ENCODE measurements at places on chromosomes 6 and 20.

DNA sequence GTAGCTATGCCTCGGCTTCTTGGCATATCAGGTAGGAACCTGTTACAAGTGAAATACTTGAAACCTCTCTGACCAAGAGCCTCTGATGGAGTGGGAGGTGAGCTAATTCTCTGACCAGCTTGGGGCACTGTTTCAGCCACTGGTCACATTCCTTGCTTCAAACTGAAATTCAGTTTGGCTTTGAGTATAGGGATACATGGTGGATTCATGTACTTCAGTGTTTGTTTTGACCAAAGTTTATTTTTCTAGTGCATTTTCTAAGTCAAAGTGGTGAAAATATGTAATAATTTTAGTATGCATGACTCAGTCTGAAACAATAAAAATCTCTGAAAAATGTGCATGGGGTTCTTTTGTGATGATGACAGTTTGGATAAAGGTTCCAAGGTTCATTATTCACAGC lies 18.6 kb downstream of the TTPAL start:
- DNase-seq: no peak

DNA sequence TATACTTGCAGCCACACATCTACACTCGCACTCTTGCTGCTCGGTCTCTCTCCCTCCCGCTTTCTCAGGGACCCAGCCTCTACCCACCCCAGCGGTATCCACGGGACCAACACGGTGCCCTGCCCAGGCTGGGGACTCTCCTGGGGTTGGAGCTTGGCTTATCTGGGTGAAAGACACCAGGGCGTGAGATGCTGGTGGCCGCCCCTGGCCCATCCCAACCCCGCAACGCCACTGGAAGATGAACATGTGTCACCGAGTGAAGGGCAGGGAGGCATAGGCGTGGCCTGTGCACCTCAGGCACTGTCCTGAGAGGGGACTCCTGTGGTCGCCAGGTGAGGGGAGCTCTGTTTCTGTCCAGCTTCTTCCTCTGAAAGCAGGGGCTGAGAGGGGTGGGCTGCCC lies 47.4 kb downstream of the NINL start:
- no peak for DNase-seq

DNA sequence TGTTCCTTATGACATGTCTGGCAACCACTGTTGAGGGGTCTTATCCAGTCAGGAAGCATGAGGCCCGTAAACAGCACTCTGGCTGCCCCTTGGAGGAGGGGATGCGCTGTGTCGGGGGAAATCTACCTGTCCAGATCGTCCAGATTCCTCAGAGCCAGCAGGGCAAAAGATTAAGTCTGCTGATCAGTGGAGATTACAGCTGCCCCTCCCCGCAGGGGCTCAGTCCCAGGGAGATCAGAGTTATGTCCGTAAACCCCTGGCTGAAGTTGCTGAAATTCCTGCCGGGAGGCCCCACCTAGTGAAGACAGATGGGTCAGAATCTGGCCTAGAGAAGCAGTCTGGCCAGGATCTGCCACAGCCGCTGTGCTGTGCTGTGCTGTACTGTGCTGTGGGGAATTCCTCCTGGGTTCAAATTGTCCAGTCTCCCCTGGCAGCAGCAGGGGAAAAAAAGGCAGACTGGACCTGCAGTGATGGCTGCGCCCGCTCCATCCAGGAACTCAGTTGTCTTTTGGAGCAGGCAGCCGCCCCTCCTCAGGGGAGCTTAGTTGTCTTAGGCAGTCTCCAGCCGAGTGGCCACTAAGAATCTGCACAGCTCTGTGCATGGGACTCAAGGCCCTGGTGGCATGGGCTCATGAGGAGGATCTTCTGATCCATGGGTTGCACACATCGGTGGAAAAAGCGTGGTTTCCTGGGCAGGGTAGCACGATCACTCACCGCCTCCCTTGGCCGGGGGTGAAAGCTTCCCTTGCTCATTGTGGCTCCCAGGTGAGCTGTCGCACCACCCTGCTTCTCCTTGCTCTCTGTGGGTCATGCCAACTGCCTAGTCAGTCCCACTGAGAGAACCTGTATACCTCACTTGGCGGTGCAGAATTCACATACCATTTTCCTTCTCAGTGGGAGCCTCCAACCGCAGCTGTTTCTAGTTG lies 1368.8 kb upstream of the ADGRB3 start:
- no peak for DNase-seq

GRCh38 chr6:98039904-98040607 lies 757.0 kb upstream of the MMS22L start:
- no peak for DNase-seq

DNA sequence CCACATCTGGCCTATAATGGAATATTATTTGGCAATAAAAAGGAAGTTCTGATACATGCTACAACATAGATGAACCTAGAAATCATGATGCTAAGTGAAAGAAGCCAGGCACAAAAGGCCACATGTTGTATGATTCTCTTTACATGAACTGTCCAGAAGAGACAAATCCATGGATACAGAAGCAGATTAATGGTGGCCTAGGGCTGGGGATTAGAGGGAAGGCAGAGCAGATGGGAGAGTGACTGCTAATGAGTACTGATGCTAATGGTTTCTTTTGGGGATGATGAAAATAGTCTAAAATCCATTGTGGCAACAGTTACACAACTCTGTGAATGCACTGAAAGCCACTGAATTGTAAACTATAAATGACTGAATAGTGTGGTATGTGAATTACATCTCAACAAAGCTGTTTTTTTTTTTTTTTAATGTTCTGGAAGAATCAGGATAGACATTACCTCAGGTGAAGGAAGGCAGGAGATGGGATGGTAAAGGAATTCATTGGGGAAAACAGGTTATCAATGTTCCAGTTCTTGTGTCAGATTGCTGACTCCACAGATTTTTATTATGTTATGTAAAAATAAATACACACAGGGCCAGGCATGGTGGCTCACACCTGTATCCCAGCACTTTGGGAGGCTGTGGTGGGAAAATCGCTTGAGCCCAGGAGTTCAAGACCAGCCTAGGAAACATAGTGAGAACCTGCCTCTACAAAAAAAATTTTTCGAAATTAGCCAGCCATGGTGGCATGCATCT lies 8.9 kb upstream of the SOX12 start:
- DNase-seq: no peak

GRCh38 chr6:129453073-129453472 lies 256.9 kb downstream of the ARHGAP18 start:
- no peak for DNase-seq

DNA sequence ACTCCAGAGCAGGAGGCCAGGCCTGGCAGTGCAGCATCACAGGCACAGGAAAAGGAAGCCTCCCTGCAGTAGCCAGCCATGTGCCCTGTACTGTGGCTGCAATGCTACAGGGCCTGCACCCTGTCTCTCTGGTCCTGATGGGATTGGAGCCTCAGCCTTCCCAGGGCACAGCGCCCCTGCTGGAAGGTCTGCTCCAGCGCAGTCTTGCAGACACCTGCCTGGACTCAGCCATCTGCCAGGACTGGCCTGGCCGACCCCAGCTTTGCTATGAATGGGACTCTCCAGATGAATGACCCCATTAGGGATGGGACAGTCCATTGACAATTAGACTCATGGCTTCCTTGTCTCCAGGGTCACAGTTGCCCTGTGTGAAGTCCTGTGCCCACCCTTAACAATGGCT lies 251.6 kb downstream of the ERMARD start:
- no peak for DNase-seq

GRCh38 chr20:57795342-57795697 lies 85.5 kb upstream of the PMEPA1 start:
- no peak for DNase-seq

DNA sequence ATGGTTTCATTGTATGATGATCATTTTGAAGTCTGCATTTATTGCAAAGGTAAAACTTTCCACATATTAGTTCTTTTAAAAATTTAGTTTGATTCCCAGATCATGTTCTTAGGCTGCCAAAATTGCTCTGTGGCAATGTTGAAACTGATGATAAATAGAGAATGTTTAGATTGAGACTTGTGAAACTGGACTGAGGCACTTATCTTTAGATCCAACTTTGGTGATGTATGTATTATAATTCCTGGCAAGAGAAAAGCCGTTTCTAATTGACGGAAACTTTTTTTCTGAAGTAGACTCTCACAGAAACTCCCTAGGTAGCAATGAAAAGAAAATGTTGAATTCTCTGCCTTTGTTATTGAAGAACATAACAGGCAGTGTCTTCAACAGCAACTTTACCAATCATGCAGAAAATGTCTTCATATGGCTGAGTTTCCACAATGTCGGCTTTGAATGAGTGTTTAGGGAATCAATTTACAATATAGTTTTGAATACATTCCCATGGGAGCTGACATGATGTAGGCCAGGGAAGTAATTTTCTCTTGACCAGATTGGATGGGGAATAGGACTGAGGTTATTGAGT lies 456.2 kb downstream of the CD109 start:
- no peak for DNase-seq

DNA sequence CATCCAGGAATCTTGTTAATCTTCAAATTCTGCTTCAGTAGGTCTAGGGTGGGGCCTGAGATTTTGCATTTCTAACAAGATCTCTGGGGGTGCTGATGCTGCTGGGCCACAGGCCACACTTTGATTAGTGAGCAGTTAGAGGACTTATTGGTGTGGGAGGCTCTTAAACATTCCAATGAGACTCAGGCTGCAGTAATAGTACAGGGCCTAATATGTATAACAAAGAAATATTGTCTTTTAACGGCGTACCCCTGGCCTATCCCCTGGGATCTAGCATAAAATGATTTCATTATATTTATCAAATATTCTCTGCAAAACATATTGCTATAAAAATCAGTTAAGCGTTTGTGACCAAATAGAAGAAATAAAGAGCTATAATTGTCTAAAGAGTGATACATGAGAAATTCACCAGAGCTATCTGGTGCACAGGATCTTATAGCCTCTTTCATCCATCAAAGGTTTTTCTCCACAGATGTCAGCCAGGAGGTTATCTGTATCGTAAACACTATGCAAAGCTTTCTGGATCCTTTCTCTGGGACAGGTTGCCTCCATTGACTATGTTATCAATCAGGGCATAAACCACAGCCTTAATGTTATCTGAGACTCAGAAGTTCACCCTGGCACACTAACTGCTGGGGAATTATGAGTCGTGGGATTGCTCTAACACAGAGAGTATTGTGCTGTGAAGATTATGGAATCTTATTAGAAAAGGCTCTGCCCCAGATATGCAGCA lies 488.5 kb upstream of the MAP3K7 start:
- no peak for DNase-seq

DNA sequence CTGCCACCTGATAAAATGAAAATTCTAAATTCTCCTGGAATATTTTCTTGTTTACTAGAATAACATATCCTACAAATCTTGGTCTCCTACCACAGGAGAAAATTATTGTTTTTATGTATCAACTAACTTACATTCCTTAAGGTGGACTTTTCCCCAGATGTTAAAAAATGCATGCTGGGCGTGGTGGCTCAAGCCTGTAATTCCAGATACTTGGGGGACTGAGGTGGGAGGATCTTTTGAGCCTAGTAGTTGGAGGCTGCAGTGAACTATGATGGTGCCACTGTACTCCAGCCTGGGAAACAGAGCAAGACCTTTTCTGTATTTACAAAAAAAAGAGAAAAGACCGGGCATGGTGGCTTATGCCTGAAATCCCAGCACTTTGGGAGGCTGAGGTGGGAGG lies 27.9 kb upstream of the TFAP2C start:
- no peak for DNase-seq

GRCh38 chr6:76174722-76175121 lies 102.3 kb upstream of the IMPG1 start:
- DNase-seq: no peak

- DNase-seq: no peak
Observed at GRCh38 chr6:36724514-36725390, 27.1 kb downstream of the RAB44 start.

DNA sequence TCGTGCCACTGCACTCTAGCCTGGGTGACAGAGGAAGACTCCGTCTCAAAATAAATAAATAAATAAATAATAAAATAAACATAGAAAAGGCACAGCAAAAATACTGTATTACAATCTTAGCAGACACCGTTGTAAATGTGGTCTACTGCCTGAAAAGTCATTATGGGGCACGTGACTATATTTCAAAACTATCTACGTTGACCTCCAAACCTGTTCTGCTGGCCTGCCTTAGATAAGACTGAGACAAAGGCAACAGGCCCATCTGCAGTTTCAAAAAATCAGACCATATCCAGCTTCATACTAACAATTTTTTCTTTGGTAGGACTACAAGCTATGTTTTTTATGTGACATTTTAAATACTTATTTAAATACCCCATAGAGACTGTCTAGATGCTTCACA lies 59.1 kb downstream of the AGPAT4 start:
- DNase-seq: no peak

DNA sequence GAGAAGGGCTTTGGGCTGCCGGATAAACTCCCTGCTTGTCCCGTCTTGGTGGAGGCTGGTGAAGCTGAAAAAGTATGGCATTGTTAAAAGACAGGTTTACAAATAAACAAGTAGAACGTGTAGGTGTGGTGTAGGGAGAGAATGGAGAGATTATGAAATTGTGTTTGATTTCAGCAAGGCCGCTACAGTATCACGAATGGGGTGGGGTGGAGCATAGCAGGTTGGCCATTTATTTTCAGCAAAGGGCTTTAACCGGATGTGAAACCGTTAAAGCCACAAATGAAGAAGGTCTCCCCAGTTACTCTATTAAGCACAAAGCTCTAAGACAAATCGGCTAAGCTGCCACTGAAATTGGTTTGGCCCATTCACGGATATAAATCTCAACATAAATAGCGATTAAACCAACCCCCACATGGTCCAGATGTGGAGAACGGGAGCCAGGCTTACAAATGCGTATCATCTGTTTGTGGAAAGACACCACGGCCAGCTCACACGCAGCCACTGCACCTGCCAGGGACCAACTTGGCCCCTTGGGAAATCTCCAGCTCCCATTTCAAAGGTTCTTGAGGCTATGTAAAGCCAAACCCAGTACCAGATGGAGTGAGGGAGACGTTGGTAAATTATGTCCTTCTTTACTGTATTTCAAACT lies 94.0 kb downstream of the ZMYND8 start:
- no peak for DNase-seq

GRCh38 chr6:150211700-150212511 lies 69.1 kb downstream of the PPP1R14C start:
- DNase-seq: no peak

DNA sequence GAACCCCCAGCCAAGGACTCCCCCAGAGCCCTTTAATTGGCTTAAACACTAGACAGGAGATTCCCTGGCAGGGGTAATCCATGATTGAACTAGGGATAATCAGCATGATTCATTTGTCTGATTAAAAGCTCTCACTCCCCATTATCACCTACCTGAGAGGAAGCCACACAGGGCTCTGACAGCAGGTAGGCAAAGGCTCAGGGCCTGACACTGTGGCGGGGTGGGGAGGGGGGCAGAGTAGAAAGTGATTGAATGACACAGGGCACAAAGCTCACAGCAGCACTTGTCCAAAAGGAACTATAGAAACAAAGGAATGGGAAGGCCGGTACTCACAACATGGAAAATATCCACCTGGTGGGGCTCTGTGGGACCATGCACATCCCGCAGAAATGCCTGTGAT lies 231.6 kb downstream of the MAFB start:
- DNase-seq: no peak

GRCh38 chr20:52172392-52173047 lies 19.1 kb downstream of the ZFP64 start:
- no peak for DNase-seq

- DNase-seq: no peak
Observed at GRCh38 chr20:44780226-44780625, 30.1 kb downstream of the RIMS4 start.

- DNase-seq: no peak
Observed at GRCh38 chr20:33653900-33654596, 8.1 kb upstream of the C20orf144 start.

GRCh38 chr6:127690092-127690491 lies 113.1 kb downstream of the C6orf58 start:
- no peak for DNase-seq

- no peak for DNase-seq
Observed at GRCh38 chr6:24924580-24925356, 11.0 kb downstream of the RIPOR2 start.
